ENCODE measurements at places on chromosomes 3 and 15.
A peak's percentile ranks its signal among the peaks of the same experiment; 100 is the strongest.

DNA sequence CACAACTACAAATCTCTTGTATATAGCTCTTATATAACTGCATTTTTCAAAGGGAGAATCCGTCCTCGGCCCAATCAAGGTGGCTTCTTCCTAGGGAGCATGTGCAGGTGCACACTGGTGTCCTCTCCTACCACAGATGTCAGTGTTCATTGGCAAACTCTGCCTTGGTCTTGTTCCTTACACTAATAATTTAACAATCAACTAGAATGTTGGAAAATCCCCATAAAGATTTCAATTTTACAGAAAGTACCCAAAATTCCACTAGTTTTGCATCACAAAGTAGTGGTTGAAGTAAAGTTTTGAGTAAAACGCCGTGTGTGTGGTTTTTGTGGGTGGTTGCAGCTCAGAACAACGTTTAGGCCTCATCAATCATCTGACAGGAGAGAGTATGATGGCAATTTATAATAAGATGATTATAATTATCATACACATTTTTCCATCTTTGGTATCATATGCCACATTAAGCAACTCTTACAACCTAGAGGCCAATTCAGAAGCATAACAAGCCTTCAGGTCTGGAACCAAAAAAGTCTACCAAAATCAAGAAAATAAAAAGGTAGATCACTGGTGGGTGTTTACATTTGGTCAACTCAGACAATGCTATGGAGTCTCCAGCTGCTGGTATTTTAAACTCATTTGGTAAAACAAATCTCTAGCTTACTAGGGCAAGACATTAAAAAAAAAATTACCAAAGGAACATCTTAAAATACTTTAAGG is 128.9 kb upstream of the BHLHE40 start:
- DNase-seq, result no peak

DNA sequence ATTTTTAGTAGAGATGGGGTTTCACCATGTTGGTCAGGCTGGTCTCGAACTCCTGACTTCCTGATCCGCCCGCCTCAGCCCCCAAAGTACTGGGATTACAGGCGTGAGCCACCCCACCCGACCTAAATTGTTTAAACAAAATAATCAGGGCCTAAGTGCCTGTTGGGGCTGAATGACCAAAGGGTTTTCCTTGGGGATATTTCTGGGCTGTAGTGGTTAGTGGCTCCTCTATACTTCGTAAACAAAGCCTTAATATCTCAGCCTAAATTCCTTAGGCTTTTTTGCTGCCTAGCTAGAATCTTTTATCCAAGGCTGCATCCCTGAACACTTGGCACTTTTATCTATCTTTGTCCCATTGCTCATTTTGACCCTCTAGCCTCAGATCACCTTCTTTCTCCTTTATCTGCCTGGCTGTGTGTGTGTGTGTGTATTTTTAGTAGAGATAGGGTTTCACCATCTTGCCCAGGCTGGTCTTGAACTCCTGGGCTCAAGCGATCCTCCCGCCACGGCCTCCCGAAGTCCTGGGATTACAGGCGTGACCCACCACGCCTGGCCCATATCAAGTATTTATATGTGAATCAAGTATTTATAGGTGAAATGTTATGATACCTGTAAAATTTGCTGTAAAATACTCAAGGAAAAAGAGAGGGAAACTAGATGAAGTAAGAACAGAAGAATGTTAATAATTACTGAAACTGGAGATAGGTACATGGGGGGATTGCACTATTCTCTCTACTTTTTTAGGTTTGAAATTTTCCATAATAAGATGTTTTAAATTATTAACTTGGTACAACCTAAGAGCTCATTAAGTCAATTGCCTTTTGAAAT is 1.8 kb downstream of the NUSAP1 start:
- no peak for DNase-seq

DNA sequence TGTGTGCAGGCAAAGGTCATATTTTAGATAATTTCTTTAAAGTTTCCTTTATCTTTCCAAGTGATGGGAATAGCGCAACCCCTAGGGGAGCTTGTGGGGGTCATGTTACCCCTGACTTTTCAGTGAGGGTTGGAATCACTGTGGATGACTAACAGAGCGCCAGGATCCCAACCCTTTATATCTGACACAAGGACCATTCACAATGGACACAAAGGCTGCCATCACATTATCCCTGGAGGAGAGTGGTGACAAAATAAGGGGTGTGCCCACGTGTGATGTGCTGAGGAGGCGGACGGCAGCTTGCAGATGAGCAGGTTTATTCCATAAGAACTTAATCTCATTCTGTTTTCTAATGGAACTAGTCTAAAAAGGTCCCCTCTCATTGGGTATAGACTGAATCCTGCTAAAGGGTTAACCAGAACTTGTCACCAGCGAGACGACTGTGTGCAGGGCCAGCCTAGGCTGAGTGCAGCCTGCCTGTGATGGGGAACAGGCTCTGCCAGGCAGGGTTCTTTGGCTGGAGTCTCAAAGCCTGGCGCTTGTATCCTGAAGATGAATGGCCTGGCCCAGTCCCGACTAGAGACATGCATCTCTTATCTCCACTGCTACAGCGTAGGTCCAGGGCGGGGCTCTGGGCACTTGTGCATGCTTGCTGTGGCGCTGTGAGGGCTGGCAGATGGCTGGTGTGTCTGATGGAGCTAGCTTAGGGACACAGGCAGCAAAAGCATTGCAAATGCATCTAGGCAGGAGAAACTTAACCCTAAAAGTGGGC is 50.2 kb downstream of the CHDH start:
- no peak for DNase-seq

DNA sequence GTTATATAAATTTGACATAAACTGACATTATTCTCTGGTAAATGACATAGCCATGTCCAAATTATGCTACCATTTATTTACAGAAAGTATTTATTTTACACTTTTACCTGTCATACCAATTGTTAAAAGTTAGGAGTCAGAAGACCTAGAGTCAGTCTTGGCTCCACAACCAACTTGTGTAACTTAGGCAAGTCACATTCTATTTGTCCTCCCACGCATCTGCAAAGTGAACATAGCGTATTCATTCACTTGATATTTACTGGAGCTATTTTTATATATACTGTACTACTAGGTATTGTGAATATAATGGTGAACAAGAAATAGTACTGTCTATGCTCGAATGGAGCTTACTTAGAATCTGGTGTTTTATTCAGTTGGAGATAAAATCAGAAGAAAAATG is 78.7 kb downstream of the ZNF280D start:
- DNase-seq, result peak; percentile 34

GRCh38 chr3:128226795-128227395 is 73.6 kb downstream of the EEFSEC start:
- DNase-seq, result peak; percentile 14

- DNase-seq, result peak; percentile 94
Measured at GRCh38 chr15:88620995-88621772, at the start of gene AEN. Gene AEN, plus strand, starts transcription at chr15:88621340. Its CDS starts 4,870 bp downstream, at chr15:88626210.

GRCh38 chr3:157543501-157544035 is 40.4 kb upstream of the VEPH1 start:
- DNase-seq, result peak; percentile 40

- DNase-seq, result no peak
Measured at GRCh38 chr3:44232407-44232806, 9.3 kb upstream of the TOPAZ1 start.

- no peak for DNase-seq
Measured at GRCh38 chr3:13009132-13009945, 63.9 kb downstream of the IQSEC1 start.

DNA sequence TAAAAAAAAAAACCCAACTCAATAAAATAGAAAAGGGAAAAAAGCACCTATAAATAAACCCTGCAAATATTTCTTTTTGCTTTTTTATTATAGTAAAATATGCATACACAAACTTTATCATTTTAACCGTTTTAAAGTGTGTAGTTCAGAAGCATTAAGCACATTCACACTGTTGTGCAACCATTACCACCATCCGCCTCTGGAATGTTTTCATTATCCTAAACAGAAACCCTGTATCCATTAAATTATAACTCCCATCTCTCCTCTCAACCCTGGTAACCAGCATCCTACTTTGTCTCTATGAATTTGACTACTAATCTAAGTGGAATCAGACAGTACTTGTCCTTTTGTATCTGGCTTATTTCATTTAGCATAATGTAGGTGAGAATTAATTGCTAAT is 15.0 kb downstream of the CDCP1 start:
- peak; percentile 48 for DNase-seq

- DNase-seq, result no peak
Measured at GRCh38 chr3:139564294-139564861, 24.8 kb upstream of the RBP1 start.

GRCh38 chr15:37096558-37097143 is 3.7 kb downstream of the MEIS2 start:
- no peak for DNase-seq

DNA sequence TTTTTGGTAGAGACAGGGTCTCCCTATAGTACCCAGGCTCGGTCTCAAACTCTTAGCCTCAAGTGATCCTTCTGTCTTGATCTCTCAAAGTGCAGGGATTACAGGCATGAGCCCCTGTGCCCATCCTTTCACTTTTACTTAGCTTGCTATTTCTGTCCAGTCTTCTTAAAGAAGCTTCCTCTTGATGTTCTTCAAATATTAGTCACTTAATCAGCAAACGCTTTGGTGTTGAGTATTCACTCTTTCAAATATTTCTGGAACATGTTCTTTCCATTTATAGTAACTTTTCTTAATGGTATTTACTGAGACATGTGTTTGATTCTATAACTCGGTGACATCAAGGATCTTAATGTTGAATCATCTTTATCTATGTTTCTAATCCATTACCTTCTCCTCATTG is 122.1 kb downstream of the CNTN6 start:
- DNase-seq, result peak; percentile 74

DNA sequence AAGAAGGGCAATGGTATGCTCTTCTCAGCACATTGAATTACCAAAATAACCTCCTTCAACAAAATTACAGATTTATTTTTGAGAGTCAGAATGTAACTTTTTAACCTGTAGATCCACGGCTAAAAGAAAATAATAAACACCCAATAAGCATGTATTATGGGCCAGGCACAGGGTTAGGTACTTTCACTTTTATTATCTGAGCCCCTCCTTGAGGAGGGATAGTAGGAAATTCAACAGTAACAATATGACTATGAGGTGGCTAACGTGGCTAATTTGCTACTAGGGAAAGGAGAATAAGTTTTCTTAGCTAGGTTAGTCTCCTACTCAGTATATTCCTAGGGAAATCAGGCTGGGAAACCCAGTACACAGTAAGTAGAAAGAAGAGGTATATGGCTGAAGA is 306.9 kb downstream of the GAP43 start:
- DNase-seq, result no peak

DNA sequence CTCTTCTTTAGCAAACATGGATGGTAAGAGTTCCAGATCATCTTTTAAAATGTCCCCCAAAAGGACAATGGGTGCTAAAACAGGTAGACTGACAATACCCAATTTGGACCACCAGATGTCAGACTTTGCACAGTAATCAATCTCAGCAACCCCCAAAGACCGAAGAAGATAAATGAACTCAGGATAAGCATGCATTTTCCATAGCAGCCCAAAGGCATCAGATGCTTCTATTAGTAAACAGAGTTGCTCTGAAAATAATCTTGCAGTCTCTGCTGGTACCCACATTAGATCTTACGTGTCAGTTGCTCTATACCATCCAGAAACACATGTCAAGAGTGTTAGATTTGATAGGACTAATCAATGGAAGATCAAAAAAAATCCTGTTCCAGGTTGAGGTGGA is 20.6 kb downstream of the MYH15 start:
- peak; percentile 59 for DNase-seq

- DNase-seq, result no peak
Measured at GRCh38 chr3:4038351-4038750, 239.1 kb downstream of the LRRN1 start.

DNA sequence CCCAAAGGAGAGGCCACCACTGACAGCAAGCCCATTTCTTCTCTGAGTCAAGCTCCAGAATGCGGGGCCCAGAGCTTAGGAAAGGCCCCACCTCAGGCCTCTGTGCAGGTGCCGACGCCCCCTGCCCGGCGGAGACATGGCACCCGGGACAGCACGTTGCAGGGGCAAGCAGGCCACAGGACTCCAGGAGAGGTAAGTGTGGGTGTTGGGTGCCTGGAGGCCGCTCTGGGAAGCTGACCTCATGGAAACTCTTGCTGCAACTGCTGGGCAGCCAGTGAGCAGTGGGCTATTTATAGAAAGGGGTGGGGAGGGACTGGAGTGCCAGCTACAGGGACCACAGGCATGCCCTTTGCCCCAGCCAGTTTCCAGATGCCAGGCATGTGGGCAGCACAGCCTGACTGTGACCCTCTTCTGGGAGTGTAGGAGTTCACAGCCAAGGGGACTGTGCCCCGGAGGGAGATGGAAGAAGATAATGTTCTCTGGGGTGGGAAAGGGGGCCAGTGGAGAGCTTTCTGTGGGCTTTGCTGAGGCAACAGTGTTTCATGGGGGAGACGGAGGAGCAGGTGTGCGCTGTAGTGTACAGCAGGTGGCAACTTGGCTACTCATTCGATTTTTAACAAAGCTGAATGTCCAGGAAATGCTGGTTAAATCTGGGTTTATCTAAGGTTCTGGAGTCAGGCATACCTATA is 23.7 kb downstream of the ALPK3 start:
- DNase-seq, result peak; percentile 42

DNA sequence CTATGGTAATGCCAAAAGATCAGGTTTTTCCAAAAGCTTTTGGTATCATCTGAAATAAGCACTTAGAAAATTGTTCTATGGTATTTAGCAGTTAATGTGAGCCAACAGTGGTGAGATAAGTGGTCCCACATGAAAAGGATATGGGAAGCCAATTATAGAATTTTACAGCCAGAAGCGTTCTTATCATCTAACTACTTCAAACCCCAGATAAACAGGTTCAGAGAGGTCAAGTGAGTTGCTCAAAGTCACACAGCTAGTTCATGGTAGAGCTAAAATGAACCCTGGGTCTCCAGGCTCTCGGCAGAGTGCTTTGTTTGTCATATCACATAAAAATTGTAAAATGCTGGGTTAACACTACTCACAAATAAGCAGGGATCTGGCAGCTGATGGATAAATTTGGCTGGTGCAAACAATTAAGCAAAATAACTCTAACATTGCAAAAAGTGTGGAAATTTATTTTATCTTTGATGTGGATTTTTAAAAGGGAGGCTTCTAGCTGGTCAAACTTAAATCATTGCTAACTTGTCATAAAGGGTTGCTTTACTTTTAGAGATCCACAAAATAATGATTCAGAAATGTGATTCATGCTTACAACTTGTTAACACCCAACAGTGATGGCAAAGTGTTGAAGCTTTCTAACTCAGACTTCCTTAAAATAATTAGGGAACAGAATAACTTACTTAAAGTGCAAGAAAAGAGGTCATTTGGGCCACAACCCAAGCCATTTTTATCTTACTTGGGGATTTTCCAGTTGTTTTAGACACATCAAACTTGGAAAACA is 202.8 kb upstream of the TBC1D5 start:
- DNase-seq, result no peak

Measured in fibroblast of mammary gland (primary cell).